Spinal cord (tissue), 10 donors: ENCODE measurements at places on chromosomes 7 and 10.

- DNase-seq = no peak
These were observed 169.7 kb downstream of the ADK start for GRCh38 chr10:74320717-74321116.

- DNase-seq = no peak
These were observed 64.4 kb upstream of the ITGA8 start for GRCh38 chr10:15783941-15784636.

DNA sequence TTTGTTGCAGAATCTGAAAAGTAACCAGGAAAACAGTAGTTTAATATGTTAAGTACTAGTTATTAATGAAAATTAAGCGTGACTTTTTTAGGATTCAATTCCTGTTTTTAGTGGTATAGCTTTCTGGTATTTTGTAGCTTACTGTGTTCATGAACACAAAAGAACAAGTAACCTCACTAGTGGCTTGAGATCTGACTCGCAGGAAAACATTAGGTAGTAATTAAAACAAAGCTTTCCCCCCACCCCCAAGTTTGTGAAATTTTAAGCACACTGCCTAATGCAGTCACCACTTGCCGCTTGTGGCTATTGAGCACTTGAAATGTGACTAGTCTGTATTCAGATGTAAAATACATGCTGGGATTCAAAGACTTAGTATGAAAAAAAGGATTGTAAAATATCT is 102.5 kb upstream of the RPA3 start:
- no peak for DNase-seq

GRCh38 chr10:2124135-2124534 is 386.8 kb upstream of the ADARB2 start:
- DNase-seq = no peak

GRCh38 chr10:3704565-3705325 is 80.3 kb downstream of the KLF6 start:
- DNase-seq = no peak

DNA sequence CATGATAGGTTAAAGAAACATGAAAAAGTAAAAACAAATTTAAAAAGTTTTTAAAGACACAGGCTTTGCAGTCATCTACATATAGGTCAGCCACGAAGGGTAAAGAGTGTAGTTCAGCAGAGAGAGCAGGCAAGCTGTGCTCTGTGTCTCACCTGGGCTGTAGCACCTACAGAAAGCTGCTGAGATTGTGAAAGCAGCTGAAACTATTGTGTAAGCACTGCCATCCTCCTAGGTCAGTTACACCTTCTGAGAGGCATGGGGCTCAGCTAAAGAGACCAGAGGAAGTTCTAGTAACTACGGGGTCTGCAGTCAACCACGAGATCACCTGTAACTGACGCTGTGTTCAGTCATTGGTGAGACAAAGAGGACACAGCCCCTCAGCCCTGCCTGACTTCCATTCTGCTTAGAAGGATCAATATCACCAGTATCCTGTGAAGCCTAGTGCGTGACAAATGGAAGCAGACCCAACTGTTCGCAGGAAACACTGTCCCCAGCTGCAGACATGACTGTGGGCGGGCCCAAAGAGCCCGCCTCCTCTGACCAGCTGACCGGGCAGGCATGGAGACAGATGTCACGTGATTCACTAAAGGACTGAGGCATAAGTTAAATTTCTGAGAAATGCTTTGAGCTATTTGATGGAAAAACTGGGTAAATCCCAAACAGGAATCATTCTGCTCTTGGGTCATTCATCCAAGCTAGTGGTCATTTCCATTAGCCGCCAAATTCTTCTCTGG is 87.9 kb downstream of the EBF3 start:
- no peak for DNase-seq

GRCh38 chr7:147197006-147197405 is 1080.4 kb downstream of the CNTNAP2 start:
- DNase-seq = no peak

GRCh38 chr10:47278152-47278473 is 21.9 kb upstream of the GDF10 start:
- no peak for DNase-seq

- DNase-seq = no peak
These were observed 41.9 kb downstream of the LRRN3 start for GRCh38 chr7:111132833-111133232.

- DNase-seq = no peak
These were observed 43.8 kb upstream of the PAPSS2 start for GRCh38 chr10:87615856-87616255.

DNA sequence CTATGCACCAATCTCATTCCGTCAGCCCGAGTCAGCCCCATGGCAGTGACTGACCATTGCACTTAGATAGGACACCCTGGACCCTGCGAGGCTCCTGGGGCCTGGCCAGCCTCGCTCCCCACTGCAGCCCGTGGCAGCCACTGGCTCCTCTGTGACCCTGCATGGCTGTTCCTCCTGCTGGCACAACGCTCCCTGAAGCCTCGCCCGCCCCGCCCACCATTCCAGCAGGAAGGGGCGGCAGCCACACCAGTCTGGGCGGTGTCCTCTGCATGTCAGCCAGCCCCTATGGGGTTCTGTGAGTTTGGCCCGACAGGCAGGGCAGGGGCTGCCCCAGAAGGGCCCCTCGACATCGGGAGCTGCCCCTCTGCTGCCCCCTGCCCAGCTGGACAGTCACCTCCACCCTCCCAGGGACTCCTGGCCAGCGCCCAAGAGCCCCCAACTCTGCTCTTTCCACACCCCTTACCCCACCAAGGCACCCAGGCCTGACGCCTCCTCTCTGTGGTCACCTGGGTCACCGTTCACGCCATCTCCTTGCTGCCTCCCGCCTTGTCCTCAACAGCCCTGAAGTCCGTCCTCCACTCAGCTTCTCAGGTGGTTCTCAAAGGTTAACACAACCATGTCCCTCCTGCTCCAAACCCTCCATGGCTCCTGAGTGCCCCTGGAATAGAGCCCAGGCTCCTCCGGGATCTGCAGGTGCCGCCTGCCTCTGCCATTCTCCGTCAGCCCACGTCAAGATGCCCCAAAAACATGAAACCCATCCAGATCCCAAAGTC is 103.5 kb downstream of the MICALL2 start:
- DNase-seq = no peak

DNA sequence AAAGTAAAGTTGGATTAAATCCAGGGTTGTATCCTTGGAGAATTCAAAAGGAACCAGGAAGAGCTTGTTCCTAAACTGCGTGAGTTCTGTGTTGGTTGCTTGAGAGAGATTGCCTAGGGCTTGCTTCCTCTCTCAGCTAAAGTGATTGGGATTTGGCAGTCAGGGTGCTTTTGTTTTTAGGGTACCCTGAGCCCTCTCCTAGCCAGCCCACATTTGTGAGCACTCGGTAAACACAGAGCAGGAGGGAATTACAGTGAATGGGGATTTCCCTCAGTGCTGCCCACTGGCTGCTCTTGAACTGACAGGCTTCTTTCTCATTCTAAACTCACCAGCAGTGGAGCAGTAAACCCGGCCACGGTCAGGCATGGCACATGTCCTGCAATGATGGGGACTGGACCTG is 146.9 kb downstream of the TPST1 start:
- DNase-seq = no peak

DNA sequence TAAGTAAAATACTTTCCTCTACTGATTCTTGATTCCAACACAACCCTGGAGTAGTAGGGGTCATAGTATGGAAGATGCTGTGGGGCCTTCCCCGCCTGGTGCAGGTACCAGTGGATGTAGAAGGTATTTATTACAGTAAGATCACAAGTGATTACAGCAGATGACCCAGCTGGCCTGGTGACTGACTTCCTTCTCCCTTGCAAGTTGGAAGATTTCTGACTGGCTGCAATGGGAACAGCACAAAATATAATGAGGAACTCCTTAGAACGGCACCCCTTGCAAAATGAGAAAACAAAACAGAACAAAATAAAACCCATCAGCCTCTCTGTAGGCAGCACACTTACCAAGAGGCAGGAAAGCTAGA is 61.7 kb upstream of the TARP start:
- DNase-seq = no peak

DNA sequence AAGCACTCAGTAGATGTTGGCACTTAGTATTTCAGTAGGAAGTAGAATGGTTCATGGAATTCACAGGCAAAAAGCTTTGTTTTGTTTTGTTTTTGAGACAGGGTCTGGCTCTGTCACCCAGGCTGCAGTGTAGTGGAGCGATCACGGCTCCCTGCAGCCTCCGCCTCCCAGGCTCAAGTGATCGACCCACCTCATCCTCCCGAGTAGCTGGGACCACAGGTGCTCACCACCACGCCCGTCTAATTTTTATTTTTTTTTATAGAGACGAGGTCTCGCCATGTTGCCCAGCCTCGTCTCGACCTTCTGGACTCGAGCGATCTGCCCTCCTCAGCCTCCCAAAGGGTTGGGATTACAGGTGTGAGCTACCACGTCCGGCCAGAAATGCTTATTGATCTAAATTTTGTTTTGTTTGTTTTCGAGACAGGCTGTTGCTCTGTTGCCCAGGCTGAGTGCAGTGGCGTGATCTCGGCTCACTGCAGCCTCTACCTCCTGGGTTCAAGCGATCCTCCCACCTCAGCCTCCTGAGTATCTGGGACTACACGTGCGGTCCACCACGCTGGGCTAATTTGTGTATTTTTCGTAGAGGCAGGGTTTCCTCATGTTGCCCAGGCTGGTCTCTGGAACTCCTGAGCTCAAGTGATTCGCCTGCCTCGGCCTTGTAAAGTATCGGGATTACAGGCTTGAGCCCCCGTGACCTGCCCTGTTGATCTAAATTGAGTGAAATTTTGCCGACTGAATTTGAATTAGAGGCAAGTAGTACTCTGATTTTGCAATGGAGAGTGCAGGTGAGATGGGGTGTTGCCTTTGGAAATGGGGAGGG is 1.7 kb downstream of the GLRX3 start:
- no peak for DNase-seq
